H4 (cell line): ENCODE measurements at places on chromosomes 5 and 9. TPM values are rescaled to one million over a fixed set of nuclear protein-coding genes. Genes with fewer than 3 reads are reported as not detected.

GRCh38 chr5:55593115-55593472, 58.3 kb upstream of the PLPP1 start:
- no peak for DNase-seq

DNA sequence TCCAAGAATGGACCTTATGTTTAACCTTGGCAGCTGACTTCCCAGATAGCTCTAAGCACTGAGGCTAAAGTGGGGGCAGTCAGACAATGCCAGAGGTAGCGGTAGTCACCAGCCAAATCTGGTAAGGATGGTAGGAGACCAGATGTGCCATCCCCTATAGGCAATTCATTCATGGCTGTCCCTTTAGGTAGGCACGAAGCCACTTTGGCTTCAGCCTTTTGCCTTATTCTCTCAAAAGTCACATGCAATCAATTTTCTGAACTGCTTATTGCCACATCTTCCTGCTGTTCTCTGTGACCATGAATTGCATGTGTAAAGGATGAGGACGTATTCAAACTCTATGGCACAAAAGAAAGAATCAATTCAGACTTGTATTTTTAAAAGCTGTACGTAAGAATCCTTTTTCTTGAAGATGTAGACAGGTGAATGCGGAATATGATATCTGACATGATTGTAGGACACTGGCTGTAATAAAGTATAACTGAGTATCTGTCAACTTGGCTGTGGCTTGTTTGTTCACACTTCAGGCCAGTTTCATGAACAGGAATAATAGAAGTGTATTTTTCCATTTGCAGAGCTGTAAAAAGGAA, 611.7 kb downstream of the NR2F1-AS1 start:
- DNase-seq = no peak

DNA sequence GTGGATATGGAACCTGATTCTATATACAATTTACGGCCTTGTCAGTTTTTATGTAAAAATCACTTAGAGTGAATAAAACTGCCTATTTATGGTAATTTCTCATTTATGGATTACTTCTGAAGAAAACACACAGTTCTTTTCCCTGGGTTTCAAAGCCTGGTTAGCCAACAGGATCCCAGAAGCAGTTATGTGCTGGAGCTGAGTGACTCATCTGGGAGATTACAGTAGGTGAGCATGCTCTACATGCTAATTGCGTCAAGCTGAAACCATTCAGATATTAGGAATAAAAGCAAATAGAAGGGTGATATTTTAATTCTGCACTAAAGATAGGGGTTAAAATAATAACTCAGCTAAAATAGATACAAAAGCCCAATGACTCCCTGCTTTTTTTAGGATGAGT, 47.8 kb downstream of the PDE4D start:
- DNase-seq = peak; percentile 52

GRCh38 chr9:127437497-127438264, 13.5 kb downstream of the ZNF79 start:
- DNase-seq = no peak

The KIF4B gene
- total RNA-seq = 0.02 TPM in 1 of 2 replicates, not detected in the other

GRCh38 chr5:160492565-160492964, 70.9 kb downstream of the PTTG1 start:
- no peak for DNase-seq

The SERINC5 gene
- 10.1 and 15.6 TPM in 2 replicates for total RNA-seq

The SCGB3A2 gene
- not detected in 2 replicates for total RNA-seq

The PCDHB12 gene
- total RNA-seq = 5.2 and 5.6 TPM in 2 replicates

The DDX4 gene
- not detected in 2 replicates for total RNA-seq

The SPINK7 gene
- total RNA-seq = not detected in 2 replicates

- DNase-seq = no peak
Observed at GRCh38 chr5:116573702-116574366, 789 bp downstream of the SEMA6A start.

DNA sequence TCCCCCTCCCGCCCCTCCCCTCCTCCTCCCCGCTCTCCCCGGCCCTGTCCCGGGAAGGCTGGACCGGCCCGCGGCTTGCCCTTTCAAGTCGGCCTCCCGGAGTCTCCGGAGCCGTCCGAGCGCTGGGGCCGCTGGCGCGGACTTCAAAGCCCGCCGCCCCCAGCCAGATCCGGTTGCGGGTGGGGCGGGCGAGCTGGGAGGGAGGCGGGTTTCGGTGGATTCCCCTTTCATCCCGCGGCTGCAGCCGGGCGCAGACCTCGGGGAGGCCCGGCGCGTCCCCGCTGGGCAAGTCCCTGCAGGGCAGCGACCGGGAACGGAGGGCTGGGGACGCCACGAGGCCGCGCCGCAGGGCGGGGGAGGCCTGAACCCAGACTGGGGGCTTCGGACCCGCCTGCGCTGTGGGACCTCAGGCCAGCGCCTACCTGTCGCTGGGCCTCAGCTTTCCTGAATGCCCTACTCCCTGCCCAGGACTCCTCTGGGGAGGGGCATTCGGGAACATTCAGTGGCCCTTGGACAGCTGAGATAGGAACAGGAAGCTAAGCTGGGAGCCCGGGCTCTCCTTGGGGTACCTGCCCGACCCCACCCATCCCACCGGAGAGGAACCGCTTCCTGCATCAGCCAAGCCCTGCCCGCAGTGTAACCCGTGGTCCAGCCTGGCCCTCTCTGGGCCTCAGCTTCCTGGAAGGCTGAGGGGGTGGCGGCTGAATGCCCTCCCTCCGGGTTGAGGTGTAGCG, 23.4 kb downstream of the C9orf50 start:
- DNase-seq = no peak

GRCh38 chr9:10729213-10729612, 116.4 kb upstream of the PTPRD start:
- DNase-seq = no peak

The SLCO4C1 gene
- 0.15 TPM in 1 of 2 replicates, not detected in the other for total RNA-seq

- DNase-seq = no peak
Observed at GRCh38 chr9:6215562-6215961, at the start of gene IL33. IL33 (plus strand) TSS chr9:6215807; CDS start chr9:6241695, 25,888 bp downstream.

The GPR151 gene
- total RNA-seq = not detected in 2 replicates

The TMEM174 gene
- total RNA-seq = not detected in 2 replicates

DNA sequence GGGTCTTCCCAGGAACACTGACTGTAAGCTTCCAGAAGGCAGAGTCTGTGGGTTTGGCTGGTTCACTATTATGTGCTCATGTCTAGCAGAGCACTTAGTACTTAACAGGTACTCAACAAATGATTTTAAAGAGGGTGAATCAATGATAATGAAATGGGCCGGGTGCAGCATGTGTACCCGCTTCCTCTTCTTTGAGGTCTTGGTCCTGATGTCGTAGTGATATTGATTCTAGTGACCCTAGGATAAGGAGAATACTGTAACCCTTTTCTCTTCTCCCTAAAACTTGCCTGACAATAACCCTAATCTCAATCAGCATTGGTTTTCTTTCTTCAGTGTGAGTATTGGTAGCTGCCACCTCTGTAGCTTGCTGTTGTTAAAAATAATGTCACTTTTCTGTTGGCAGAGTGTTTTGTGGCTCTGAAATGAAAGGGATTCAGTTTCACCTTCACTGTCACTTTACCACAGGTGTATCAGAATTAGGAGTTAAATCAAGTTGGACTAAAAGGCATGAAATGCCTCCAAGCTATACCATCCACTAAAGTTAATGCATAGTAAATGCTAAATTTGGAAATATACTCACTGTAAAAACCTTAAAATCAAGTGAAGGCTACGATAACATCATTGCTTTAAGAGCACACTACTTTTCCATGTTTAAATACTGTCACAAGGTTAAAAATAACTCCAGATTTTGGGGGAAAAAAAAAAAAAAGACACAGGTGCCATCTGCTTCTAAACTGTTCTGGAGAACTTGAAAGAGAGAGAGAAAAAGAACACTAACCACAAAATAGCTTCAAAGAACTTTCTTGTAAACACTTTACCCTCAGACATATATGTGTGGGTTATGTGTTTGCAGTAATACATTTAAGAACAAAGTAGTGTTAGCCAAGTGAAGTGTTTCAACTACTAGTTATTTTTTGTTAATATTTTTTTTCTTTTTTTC, 6.0 kb downstream of the CAMK4 start:
- DNase-seq = no peak

DNA sequence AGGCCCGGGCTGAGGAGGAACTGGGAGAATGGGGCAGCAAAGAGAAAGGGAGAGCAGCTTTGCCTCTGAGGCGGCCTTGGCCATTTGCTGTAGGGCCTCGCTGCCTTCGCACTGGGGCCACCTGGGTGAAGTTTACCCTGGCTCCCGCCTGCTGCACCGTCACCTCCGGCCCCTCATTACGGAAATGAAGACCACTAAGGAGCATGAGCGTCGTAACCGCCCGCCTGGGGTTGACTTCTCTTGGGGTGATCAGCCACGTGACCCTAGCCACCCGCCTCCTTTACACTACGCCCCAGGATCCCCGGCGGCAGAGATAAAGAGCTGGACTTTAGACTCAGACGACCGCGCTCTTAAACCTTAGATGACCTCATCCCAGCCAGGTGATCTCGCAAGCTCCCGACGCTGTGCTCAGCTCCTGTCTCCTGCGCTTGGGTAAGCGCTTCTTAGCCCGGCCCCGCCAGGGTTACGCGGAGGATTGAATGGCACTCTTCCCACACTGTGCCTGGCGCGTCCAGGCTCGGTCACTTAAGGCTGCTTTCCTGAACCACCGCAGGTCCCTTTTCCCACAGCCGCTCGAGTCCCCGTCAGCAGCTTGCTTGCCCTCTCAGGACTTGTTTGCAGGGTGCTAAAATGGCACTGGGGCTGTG, 107.9 kb upstream of the LARP1 start:
- DNase-seq = no peak

DNA sequence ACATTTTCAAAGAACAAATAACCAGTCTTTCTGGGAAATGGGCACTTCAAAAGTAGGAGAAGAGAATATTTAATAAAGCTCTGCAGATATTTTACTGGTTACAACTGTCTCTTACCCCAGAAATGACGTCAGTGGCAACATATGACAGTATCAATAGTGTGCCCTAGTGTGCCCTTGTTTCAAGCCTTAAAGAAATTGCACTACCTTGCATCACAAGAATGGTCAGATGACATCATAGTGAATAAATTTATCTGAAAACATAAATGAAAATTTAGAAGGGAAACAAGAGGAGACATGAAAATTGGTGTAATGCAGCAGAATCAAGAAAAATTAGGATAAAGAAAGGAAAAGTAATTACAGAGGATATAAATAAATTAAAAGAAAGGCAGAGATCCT, 176.7 kb downstream of the GNAQ start:
- no peak for DNase-seq

- DNase-seq = no peak
Observed at GRCh38 chr9:89649039-89649691, 44.4 kb downstream of the GADD45G start.

DNA sequence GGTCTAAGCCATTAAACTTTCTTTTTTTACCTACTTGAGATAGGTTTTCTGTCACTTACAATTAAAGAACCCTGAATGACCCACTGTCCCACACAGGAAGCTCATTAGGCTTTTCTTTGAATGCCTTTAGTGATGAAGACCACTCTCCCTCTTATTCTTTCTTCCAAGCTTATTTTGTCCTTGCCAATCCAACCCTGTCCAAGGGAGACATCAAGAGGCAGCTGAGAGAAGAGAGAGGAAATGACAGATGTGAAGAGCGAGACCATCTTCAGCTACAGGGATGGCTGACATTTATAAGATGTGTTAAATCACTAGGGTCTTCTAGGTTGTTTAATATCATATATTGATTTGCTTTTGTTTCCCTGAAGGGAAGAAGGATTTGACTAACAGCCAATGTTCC, 133.5 kb downstream of the FAM114A2 start:
- no peak for DNase-seq

DNA sequence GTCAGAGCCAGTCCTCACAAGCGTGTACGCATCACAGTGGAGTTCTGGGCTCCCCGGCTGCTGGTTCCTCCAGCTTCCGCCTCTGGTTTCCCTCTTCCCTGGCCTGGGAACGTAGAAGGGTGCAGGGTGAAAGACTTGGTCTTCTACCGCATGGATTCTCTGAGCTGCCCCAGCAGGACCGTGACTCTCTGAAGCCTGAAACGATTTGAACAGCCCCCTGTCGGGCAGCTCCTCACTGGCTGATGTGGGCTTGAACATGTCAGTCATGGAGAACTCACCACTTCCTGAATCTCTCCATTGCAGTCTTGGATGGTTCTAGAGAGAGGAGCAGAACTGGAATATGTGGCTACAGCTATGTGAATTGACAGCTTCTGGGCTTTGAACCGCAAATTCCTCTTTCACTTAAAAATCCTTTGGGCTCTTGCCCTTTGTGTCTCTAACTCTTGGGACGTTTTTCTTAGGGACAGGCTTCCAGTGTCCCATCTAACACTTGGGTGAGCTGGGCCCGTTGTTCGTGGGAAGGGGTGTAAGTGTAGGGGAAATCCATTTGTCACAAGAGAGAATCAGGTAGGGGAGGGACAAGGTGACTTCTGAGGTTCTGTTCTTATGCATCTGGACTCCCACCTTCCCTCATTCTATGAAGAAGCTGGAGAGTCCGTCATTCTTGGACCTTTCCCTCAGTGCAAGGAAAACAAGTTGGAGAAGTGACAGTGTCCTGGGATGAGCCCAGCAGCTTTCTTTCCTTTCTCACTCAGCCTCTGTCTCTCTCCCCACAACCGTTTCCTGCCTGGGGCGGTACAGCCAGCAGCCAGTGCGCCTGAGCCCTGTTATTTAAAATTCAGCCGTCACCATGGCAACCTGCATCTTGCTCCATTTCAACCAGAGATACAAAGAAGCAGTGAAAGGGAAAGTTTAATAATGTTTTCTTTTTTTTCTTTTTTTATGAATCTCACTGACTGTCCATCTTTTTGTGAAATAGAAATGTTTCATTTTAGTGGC, 84.7 kb downstream of the PTTG1 start:
- DNase-seq = no peak

DNA sequence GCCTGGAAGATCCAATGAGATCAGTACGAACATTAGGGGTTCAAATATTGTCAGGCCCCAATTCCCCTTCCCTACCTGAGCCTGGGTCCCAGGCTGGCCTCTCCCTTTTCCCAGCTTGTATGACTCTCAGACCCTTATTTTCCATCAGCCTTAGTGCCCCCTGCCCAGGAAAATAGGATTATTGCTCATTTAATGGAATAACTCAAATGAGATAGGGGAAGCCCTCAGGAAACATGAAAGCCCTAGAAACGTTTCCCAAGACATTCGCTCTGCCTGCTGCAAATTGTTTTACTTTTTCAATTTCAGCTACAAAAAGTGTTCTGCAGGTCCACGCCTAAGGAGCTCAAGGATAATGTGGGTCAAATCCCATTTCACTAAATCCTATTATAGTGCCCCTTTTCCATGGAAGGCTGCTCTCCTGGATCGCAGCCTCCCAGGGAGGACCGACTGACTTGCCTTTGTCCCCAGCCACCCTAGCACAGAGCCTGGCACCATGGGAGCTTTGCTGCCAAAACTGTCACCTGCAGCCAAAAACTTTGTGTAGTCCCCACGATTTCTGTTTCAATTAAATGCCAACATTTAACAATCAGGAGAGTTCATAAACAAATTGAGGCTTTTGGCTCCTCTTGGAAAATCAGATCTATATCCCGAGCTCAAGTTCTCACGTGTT, 46.9 kb downstream of the THOC3 start:
- no peak for DNase-seq
